ENCODE measurements at places on chromosomes 6 and 20.

DNA sequence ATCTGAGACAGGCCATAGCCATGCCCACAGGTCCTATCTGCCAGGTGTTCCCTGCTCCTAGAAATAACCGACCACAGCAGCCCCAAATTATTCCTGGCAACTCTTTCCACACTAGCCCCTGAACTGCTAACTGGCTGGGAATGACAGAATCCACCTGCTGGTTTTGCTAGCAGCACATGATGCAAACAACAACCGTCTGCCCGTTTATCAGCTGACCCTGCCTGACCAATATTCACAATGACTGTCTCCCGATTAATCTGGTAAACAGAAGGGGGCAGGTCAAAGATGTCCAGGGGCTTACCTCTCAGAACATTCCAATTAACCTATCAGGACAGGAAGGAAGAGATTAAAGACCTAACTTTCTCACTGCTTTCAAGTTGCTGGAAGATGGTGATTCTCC lies 101.5 kb downstream of the NRSN1 start:
- DNase-seq: no peak

DNA sequence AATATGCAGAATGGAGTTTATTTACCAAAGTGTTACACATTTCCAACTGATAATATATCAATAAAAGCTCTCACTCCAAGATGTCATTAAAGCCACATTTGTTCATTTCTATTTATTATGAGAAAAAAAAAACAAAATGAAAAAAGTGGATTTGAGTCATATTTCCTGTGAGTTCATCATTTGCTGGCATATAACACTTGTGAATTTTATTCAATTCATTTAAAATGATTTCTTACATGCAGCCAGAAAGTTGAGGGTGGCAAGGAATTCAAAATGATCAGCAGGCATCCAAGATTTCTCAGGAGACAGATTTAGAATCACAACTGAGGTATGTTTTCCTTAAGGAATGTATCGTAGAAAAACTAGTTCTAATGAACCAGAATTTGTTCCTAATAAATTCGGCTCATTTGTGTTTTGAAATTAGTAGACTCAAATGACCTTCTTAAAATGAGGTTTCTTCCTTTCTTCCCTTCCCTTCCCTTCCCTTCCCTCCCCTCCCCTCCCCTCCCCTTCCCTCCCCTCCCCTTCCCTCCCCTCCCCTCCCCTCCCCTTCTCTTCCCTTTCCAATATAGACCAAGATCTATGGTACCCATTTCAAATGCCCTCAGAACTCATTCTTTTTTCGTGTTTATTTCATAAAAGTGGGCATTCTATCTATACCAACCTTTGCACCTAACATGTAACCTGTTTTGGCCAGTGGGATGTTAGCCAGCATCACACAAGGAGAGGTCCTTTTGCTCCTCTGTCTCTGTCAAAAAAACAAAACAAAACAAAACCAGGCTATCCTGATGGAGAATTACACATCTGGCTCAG lies 357.9 kb upstream of the TSHZ2 start:
- no peak for DNase-seq

DNA sequence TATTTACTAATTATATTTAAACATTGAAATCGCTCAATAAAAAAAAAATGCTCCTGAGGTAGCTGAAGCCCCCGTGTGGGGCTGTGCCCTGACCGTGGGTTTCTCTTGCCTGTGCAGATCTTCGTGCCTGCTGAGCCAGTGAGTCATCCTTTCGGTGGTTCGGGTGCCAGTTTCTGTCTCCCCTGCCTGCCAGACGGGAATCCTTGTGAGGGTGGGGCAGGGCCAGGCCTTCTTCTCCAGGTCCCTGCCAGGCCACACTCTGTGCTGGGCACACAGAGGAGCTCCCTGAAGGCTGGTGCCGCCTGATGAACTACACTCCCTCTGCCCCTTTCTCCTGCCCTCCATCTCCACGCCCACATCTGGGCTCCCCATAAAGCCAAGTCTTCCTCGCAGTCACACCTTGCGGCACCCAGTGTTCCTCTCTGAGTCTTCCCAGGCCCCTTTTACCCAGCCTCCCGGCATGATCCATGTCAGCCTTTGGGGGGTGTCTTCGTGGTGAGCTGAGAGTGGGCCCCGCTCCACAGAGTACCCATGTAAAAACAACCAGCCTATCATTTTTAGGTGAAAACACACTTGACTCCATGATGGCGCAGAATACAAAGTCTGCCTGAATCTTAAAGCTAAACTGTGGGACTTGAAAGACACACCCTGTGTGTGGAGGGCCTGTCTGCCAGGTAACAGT lies 19.3 kb downstream of the FGD2 start:
- no peak for DNase-seq

- no peak for DNase-seq
These were observed 39.4 kb upstream of the EEF1A1 start for GRCh38 chr6:73560182-73560732.

DNA sequence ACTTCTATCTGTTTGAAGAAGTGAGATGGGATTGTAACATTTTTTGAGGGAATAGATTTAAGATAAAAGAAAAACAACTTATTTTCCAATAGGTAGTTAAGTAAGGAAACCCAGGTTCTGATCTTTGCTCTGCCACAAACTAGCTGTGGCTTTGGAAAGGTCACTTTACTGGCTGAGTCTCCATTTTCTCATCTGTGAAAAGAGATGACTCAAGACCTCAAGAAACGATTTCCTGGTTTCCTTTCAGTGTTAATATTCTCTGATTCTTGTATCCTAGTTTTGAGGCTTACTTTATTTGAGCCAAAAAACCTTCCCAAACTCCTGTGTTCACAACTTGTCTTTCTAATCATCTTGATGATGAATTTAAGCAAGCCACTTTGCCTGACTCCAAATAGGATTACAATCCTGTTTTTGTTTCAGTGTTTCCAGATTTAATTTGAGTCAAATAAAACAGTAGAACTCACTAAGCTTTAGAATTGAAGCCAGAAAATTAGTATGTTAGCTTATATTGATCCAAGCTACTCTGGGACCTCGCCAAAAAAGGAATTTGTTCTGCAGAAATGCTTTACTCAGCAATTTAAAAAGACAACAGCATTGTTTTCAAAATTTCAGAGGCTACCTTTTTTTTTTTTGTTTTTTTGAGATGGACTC lies 51.1 kb downstream of the ENPP1 start:
- no peak for DNase-seq

DNA sequence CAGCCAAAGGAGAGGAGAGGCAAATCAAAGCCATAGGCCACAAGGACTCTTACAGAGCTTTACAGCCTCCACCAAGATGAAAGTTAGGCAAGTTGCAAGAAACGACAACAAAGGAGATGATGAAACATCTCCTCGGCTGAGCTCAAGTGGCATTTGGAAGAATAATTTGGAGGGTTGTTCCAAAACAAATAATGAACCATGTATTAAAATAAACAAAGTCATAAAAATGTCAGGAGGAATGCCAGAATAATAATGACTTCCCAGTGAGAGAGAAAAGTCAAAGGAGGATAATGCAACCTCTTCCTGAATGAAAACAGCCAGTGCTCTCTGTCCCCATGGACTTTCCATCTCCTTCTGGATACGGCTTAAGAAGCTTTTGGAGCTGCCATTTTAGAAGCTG lies 371.4 kb upstream of the ID4 start:
- DNase-seq: no peak

- peak; percentile 19 for DNase-seq
These were observed 19.3 kb upstream of the NEDD9 start for GRCh38 chr6:11251553-11252360.

DNA sequence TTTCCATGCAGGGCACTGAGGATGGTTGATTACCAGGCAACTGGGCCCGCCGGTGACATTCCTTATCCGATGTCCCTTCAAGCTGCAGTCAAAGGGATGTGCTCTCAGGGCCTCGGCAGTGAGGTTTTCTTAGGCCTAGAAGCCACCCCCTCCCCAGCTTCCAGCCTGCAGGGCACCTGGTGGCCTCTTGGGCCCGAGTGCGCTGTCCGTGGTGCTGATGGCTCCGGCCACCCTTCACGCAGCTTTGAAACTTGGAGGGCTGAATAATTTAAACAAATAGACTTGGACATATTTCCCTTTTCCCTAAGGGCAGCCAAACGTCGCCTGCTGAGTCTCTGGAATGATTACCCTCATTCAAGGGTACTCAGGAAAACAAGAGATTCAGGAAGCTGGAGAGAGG lies 8.9 kb upstream of the MLN start:
- DNase-seq: no peak

DNA sequence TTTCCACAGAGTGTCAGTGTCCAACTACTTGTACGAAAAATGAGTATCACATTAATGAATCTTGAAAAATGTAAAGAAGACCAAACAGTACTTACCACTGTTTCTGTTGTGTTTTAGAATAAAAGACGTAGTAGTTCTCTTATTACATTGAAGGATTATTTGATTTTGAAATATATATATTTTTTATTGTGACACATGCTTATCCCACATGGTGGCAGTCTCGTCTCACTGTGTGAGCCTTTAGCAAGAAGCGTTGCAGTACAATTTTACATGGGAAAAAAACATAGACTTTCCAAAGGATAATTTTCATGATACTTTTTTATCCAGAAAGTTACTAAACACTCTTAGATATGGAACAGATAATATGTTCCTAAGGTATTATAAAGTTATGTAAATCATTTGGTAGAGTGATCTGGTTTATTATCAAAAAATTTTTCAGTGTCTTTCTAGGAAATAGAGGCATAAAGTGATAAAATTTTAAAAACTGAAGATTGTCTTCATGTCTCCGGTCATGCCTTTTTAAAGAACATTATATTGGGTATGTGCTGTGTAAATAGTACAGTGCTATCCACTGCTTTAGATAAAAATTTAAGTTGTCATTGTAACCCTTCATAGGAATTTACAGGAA lies 117.5 kb upstream of the SAMD5 start:
- DNase-seq: no peak

DNA sequence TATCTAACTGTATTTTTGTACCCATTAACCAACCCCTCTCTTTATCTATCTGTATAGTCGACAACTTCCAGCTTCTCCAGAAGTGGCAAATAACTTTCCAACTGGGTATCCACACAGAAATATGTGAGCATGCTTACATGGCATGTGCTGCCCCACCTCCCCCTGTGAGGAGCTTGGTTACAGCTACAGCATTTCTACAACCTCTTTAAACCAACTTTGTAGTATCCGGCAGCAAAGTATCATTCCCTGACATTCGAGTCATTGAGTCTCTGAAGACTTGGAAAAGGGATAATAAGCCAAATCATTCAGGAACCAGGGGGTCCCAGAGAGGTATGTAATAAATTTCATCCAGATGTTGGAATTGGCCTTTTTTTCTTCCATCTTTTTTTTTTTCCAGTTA lies 48.2 kb upstream of the ASIP start:
- DNase-seq: no peak

DNA sequence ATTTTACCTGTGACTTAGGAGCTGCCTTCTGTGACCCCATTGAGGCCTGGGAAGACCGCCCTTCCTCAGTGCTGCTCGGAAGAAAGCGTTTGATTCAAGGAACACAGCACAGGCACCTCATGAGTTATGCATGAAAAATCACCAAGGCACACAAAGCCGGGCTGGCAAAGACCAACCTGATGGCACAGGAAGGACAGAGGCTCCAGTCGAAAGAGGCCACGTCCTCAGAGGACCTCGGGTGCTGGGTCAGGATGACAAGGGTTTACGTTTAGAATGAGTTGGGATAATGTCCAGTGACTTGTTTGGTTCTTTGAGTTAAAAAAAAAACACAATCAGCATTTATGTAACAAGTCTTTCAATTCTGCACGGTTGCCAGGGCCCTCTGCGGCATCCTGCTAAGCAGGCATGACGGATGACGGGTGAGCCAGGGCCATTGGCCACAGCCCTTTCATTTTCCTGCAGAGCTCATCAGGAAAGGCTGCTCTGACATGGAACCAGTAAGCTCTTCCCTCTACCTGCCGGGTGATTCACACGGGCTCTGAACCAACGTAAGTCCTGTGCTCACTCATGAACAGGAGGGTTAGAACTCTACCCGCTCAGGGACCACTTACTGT lies 112.8 kb downstream of the DACT2 start:
- peak; percentile 39 for DNase-seq

GRCh38 chr6:161198176-161198575 lies 75.7 kb downstream of the AGPAT4 start:
- no peak for DNase-seq

- no peak for DNase-seq
These were observed 41.8 kb downstream of the FARS2 start for GRCh38 chr6:5302995-5303622.

GRCh38 chr6:119444642-119445557 lies 95.3 kb upstream of the MAN1A1 start:
- DNase-seq: no peak

- DNase-seq: no peak
These were observed 8.3 kb downstream of the HSPA12B start for GRCh38 chr20:3740615-3741301.

- no peak for DNase-seq
These were observed 9.3 kb downstream of the SLC9A8 start for GRCh38 chr20:49821870-49822331.

- DNase-seq: no peak
These were observed 751.1 kb upstream of the MAP3K7 start for GRCh38 chr6:91337967-91338366.

DNA sequence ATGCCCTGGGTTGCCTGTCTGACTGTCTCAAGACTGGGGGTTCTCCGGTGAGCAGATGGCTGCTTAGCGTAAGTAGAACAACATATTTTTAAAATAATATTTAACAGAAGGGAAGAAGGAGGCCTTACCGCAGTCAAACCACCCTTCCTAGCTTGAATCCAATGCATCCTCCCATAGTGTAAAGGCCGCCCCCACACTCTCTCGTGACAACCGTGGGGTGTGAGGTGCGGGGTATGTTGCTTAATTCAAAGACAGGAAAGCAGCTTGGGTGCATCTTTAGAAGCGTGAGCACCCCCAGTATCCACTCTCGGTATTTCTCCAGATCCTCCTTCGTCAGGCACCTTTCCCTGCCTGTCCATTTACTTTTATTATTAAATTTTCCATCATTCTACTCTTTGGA lies 501.2 kb upstream of the CDH4 start:
- DNase-seq: peak; percentile 62

DNA sequence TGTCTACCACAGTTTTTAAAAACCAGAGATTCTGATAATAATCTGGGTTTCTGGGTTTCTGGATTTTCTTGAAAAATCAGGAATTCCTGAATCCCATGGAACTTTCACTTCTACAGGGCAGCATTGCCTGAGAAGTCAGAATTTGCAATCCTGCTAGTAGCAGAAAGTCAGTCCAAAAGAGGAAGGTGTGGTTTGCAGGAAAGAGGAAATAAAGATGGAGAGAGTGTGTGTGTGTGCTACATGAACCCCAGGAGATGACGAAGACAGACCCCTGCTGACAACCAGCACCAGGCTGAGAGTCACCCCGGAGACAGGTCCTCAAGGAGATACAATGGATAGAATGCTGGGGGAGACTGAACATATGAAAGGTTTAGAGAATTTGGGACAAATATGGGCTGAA lies 44.9 kb downstream of the PRND start:
- no peak for DNase-seq

DNA sequence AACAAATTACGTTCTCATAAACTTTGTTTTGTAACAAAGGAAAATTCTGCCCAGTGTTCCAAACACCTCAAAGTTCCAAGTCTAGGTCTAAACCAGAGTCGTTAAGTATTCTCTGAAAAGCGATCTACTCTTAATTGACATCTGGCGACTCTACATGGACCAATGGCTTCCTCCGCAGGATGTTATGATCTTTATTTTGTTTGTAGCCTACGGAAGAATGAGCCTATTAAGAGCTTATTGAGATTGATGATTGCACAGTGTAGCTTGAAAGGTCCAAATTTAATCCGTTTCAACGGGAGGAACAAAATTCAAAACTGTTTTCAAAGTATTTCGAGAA lies 61.1 kb downstream of the FAM217A start:
- DNase-seq: no peak

- no peak for DNase-seq
These were observed 39.0 kb downstream of the JAG1 start for GRCh38 chr20:10634683-10635411.

GRCh38 chr6:146583966-146584365 lies 14.8 kb upstream of the ADGB start:
- no peak for DNase-seq

- DNase-seq: no peak
These were observed 59.1 kb upstream of the NT5E start for GRCh38 chr6:85390775-85391174.
